Inflammatory macrophage treated with lipopolysaccharide for 4 hours (primary cell): ENCODE measurements at places on chromosomes 1 and 21.
A peak's percentile ranks its signal among the peaks of the same experiment; 100 is the strongest.

- no peak for DNase-seq
Observed at GRCh38 chr1:167899253-167899681, 14.7 kb downstream of the ADCY10 start.

DNA sequence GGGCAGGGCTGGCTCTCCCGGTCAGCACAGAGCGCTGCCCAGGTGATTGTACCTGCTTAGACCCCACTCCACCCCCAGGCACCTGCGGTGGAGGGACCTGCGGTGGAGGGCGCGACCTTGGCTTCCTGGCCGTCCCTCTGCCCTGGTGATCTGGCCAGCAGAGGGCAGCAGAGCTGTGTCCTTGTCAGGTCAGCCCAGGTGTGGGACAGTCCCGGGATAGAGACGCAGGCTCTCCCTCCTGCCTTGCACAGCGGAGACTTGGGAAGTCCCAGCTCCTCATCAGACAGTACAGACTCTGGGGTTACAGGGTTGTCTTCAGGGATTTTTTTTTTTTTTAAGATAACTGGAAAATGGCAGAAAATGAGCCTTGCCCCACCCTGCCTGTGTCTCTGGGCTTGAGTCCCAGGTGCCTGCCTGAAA, 10.0 kb downstream of the SLX9 start:
- peak; percentile 66 for DNase-seq

DNA sequence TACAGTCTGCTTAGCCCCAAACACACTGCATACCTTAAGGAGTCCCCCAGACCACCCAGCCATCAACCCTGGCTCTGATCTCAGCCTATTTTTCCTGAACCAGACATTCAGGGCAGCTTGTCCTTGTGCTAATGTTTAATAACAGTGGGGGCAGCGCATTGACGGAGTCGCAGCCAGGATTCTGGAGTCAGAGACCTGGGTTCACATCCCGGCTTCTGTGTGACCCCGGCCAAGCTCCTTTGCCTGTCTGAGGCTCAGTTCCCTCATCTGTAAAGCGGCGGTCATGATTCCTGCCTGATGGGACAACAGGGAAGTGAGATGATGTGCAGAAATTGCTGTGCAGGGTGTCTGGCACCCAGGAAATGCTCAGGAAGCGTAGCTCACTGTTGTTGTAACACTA, 63.1 kb downstream of the MATN1 start:
- DNase-seq: no peak

GRCh38 chr21:28207436-28208173, 785.1 kb downstream of the LTN1 start:
- peak; percentile 46 for DNase-seq
